NCI-H226 (cell line): ENCODE measurements at places on chromosomes 4 and X.

- DNase-seq = no peak
Observed at GRCh38 chr4:185638093-185638492, 102.8 kb upstream of the PDLIM3 start.

GRCh38 chr4:99074816-99075215 is 13.8 kb downstream of the ADH5 start:
- no peak for DNase-seq

GRCh38 chrX:129235903-129236302 is 287.4 kb downstream of the SMARCA1 start:
- no peak for DNase-seq

GRCh38 chrX:153348421-153348820 is 14.5 kb downstream of the ZNF275 start:
- DNase-seq = no peak

DNA sequence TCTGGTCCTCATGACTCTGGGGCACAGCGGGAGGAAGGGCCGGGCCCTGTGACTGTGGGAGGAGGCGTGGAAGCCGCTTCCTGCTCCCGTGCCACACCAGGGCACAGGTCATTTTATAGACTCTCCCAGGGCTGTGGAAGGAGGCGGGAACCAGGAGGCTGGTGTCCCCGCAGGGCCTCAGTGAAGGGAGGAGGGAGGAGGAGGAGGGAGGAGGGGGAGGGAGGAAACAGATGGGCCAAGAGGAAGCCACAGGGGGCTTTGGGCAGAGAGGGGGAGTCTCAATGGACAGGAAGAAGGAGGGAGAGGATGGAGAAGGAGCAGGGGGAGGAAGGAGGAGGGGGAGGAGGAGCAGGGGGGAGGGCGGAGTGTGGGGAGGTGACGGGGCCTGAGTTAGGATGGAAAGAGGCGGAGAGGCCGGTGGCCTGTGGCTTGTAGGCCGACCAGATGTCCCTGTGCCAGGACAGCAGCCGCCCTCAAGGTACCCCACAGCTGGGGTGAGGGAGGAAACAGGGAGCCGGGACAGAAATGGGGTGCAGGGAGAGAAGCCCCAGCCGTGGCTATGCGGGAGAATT is 6.2 kb upstream of the PLCXD1 start:
- DNase-seq = no peak

DNA sequence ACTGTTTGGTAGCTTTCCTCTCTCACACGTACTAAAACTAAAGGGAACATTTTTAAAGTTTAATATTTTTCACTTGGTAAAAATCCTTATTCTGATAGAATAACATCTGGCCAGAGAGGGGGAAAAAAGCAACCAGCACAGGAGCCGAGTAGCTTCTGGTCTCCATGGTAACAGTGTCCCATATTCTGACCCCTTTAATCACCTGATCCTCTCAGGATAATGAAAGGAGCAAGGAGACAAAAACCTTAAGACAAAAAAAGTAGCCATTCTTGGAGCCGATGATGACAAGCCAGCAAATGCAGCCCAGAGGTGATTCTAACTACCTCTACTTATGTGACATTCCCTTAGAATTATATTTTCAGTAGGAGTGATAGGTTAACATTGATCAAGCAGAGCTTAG is 126.6 kb downstream of the SLC39A8 start:
- DNase-seq = no peak

DNA sequence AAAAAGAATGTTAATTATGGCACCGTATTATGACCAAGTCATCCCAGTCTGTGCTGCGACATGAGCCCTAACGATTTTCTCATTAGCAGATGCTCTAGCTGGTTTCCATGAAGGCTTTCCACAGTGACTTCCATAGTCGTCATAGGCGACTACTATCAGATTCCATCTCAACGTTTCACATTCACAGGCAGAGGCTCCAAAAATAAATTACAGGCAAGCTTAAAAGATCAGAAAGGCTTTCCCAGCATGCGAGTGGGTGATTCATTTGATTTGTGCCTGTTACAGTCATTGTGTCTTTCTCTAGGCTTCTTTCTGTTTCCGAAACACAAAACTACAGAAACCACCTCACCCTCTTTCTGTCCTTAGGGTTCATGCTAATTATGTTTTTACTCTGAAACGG is 43.2 kb downstream of the PALLD start:
- no peak for DNase-seq

- DNase-seq = no peak
Observed at GRCh38 chrX:48782795-48783194, 3.6 kb upstream of the GATA1 start.
